Transverse colon (tissue), 4 donors: ENCODE measurements at places on chromosomes 3 and 15. TPM values are rescaled to one million over a fixed set of nuclear protein-coding genes. Genes with fewer than 3 reads are reported as not detected.

DNA sequence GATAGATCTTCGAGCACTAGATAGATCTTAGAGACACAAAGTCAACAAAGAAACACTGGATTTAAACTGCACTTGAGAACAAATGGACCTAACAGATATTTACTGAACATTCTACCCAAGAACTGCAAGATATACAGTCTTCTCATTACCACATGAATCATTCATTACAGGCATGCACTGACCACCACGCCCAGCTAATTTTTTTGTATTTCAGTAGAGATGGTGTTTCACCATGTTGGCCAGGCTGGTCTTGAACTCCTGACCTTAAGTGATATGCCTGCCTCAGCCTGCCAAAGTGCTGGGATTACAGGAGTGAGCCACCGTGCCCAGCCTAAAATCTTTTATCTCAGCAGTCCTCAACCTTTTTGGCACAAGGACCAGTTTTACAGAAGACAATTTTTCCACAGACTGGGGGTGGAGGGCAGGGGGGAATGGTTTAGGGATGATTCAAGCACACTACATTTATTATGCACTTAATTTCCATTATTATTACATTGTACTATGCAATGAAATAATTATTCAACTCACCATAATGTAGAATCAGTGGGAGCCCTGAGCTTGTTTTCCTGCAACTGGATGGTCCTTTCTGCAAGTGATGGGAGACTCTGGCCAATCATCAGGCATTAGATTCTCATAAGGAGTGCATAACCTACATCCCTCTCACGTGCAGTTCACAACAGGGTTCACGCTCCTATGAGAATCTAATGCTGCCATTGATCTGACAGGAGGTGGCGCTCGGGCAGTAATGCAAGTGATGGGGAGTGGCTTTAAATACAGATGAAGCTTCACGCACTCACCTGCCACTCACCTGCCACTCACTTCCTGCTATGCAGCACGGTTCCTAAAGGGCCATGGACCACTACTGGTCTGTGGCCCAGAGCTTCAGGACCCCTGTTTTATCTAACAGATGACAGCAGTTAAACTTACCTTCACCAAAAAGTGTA is 21.7 kb downstream of the CSNK1G1 start:
- H3K27ac ChIP-seq, result no peak overlapping the region
- no peaks in the 10 kb centered on the region for H3K36me3 ChIP-seq
- peak; percentile 39 for DNase-seq
- H3K4me3 ChIP-seq, result no peak overlapping the region

- H3K36me3 ChIP-seq, result no peaks in the 10 kb centered on the region
- DNase-seq, result no peak
- H3K27me3 ChIP-seq, result no peaks in the 10 kb centered on the region
- no peaks in the 10 kb centered on the region for H3K4me1 ChIP-seq
- H3K27ac ChIP-seq, result no peak overlapping the region
Measured at GRCh38 chr3:62558549-62559112, 185.3 kb upstream of the FEZF2 start.

GRCh38 chr3:70849911-70850699 is 537.7 kb upstream of the MDFIC2 start:
- H3K36me3 ChIP-seq, result no peaks in the 10 kb centered on the region
- no peak overlapping the region for H3K4me3 ChIP-seq
- DNase-seq, result no peak
- no peaks in the 10 kb centered on the region for H3K4me1 ChIP-seq
- no peaks in the 10 kb centered on the region for H3K27me3 ChIP-seq

PPM1M gene
- 5.7 TPM for total RNA-seq

TMEM207 gene
- not detected for total RNA-seq

GRCh38 chr15:34362047-34362773 is 4.8 kb downstream of the LPCAT4 start:
- H3K4me3 ChIP-seq, result no peak overlapping the region
- peaks cover 5% of the 10 kb centered on the region for H3K4me1 ChIP-seq
- peaks cover 21% of the 10 kb centered on the region for H3K36me3 ChIP-seq
- peak; percentile 87 for DNase-seq

BUB1B gene
- total RNA-seq, result 1.4 TPM

ZNF639 gene
- total RNA-seq, result 15.7 TPM

- no peak for DNase-seq
- no peak overlapping the region for H3K4me3 ChIP-seq
- no peaks in the 10 kb centered on the region for H3K4me1 ChIP-seq
- H3K36me3 ChIP-seq, result no peaks in the 10 kb centered on the region
- no peak overlapping the region for H3K27ac ChIP-seq
Measured at GRCh38 chr3:158313338-158313927, 203.5 kb downstream of the RSRC1 start.

DNA sequence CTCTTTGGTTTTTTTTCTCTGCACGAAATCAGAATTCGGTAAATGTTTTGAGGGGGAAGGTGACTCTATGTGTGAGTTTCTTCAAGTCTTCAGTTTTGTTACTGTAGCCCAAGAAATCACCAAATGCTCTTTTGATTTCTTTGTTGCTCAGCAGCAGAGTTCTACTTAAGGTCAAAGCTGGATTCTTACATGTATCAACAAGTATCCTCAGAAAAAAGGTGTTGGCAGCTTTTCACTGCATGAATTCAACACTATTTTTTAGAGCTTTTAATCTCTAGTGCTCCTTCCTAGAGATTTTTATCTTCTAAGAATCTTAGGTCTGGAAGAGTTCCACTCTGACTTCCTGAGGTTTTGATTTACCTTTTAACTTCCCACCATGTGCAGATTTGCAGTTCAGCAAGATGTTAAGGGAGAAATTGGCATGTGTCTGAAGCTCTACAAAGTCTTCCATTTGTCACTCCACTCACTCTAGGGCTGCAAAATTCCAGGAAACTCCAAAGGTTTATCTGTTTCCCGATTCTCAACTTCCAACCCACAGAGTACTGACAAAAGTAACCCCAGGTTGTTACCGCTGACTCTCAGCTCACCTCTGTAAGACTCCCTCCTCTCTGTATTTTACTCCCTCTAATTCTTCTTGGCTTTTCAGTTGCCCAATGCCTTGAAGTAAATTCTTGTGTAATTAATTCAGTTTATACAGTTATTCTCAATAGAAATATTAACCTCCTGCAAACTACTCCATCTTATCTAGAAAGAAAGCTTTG is 13.3 kb upstream of the CD200 start:
- H3K27me3 ChIP-seq, result no peaks in the 10 kb centered on the region
- no peak for DNase-seq
- H3K36me3 ChIP-seq, result no peaks in the 10 kb centered on the region
- no peaks in the 10 kb centered on the region for H3K4me1 ChIP-seq

DNA sequence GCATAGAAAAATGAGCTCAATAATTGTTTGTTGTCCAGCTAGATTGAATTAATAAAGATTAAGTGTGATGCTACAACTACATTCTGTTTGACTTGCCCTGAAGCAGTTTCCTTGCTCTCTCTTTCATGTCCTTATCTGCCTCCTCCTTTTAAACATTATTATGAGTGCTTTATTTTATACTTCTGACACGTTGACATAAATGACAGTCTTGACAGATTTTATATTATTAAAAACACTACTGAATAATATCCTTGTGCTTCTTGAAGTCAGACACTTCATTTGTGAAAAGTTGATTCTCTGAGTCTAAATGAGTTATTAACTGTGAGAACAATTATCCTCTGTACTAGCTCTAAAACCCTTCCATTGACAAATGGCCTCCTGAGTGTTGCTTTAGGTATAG is 58.2 kb downstream of the PLCL2 start:
- H3K27me3 ChIP-seq, result no peaks in the 10 kb centered on the region
- no peak for DNase-seq
- no peaks in the 10 kb centered on the region for H3K36me3 ChIP-seq
- no peaks in the 10 kb centered on the region for H3K4me1 ChIP-seq

KIF15 gene
- 0.95 TPM for total RNA-seq

- no peak overlapping the region for H3K4me3 ChIP-seq
- no peaks in the 10 kb centered on the region for H3K27me3 ChIP-seq
- H3K27ac ChIP-seq, result no peak overlapping the region
- no peaks in the 10 kb centered on the region for H3K4me1 ChIP-seq
- H3K36me3 ChIP-seq, result no peaks in the 10 kb centered on the region
- DNase-seq, result no peak
Measured at GRCh38 chr3:85254738-85255137, 295.9 kb downstream of the CADM2 start.

SIDT1 gene
- 76.0 TPM for total RNA-seq

DNA sequence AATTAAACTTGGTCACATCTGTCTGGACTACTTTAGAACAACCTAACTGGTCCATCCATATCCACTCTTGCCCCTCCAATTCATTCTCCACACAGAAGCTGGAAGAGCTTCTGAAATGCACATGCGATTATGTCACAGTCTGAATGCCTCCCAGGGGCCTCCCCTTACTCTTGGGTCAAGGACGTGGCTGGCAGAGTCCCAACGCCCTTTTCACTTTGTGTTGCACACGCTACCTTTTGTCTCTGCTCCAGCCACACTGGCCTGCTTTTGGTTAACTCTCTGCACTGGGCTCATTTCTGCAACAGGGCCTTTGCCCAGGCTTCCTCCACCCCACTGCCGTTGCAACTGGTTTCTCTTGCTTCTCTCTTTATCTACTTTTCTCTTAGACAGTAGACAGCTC is 245.2 kb downstream of the IL20RB start:
- no peaks in the 10 kb centered on the region for H3K4me1 ChIP-seq
- no peak for DNase-seq
- H3K4me3 ChIP-seq, result no peak overlapping the region
- H3K36me3 ChIP-seq, result no peaks in the 10 kb centered on the region
- no peaks in the 10 kb centered on the region for H3K27me3 ChIP-seq
